ENCODE measurements at places on chromosomes 12 and 14.

GRCh38 chr12:122944605-122945592 is 21.4 kb downstream of the ABCB9 start:
- DNase-seq: peak; percentile 35

- no peak for DNase-seq
Observed at GRCh38 chr12:20757-21156, 45.8 kb upstream of the IQSEC3 start.

DNA sequence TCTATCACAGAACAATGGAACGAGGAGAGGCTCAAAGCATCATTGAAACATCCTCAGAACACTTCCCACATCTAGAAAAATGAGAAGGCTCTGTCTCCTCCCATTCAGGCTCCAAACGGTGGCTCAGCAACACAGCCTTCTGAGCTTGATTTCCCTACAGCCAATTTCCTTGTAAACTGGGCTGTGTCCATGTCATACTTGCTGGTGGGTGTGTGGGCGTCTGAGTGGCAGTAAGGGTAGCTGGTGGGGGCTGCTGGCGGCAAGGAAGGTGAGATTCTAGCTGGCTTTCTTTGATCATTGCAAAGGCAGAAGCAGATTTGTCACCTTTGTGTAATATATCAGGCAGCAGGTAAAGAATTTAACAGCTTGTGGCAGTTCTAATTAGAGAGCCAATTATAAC is 163.7 kb downstream of the CALM1 start:
- no peak for DNase-seq

GRCh38 chr14:86973177-86973576 is 1019.8 kb downstream of the GALC start:
- DNase-seq: no peak

DNA sequence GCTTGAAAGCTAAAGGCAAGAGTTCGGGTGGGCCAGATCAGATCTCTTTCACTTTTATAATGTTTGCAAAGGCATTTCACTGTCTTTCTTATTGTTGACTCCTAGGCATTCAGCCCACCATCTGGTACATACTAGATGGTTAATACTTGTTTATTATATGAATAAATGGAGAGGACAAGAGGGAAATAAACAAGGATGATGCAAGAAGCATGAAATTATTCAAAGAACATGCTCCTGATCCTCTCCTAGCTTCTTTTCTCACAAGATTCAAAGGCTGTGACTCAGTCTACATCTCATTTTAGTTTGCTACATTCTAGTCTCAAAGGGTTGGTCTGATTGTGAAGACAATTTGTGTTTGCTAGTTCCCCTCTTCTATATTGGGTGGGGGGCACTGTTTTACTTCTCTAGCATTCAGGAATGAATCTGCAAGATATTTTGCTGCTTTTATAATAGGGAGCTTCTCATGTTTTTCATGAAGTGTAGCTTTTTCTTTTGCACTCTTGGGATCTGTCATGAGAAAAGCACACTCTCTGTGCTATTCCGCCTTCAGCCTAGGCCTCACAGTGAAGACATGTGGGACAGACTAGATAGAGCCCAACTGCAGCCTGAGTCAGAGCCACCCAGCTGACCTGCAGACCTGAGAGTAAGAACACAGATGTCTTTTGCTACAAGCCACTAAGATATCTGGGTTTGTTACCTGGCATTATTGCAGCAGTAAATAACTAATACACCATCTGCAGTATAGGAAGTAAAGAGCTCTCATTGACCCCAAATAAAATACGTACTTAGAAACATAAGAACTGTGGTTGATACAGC is 65.7 kb downstream of the PTHLH start:
- DNase-seq: no peak

DNA sequence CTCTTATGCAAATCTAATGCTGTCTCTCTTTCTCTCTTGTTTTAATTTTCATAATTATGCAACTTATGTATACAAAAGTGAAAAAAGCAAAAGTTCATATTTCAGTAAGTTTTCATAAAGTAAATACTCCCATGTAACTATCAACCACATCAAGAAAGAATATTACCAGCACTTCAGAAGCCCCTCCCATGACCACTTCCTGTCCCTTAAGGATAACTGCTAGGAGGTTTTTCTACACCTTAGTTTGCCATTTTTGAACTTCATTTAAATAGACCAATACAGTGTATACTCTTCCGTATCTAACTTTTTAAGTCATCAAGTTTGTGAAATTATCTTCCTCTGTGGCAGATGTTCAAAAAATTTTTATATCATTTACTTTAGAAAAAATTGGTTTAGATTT is 547 bp upstream of the OR4K15 start:
- DNase-seq: no peak

GRCh38 chr12:55637467-55637866 is 775 bp downstream of the OR10P1 start:
- DNase-seq: no peak

DNA sequence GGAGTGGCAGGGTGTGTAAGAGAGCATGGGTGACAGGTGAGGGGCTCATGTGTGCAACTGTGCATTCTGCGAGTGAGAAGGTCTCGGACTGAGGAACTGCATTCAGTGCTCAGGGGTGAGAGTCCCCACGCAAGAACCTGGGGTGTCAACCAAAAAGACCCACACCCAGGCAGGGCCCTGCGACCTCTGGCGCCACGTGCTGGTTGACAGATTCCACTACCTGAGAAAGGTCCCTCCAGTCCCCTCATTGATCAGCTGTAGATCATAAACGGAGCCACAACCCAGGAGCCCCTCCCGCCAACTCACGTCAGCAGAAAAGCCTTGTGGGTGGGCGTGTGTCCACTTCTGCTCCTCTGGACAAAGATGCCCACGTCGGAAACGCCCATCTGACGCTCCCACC is 98.7 kb downstream of the ASCL4 start:
- no peak for DNase-seq

DNA sequence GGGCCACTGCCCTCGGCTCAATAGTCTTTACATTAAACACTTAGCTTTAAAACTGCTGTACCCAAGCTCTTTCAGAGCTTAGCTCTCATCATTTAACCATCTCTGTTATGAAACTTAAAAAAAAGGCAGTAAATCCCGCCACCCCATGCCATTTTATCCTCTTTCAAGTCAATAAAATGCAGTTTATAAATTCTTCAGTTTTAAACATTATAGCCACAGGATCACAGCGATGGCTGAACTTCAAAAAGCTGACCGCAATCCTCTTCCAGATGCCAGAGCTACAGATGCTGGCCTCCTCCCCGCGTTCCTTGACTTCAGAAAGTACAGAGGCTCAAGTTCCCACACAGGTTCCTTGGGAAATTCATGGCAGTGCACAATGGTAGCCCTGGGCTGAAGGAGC is 4.2 kb downstream of the OR10G3 start:
- no peak for DNase-seq

DNA sequence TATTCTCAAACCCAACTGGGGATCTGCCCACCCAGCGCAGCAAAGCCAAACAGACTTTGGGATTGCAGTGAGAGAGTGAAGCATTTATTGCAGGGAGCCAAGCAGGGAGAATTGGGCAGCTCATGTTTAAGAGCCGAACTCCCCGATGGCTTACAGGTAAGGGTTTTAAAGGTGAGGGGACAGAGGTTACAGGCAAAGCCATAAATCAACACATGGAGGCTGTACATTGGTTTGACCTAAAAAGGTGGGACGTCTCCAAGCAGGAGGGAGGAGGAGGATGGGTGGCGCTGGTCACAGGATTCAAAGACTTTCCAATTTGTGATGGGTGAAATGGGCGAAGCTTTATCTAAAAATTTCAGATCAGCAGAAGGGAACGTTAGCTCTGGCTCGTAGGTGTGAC is 18.2 kb downstream of the OAS2 start:
- DNase-seq: no peak

DNA sequence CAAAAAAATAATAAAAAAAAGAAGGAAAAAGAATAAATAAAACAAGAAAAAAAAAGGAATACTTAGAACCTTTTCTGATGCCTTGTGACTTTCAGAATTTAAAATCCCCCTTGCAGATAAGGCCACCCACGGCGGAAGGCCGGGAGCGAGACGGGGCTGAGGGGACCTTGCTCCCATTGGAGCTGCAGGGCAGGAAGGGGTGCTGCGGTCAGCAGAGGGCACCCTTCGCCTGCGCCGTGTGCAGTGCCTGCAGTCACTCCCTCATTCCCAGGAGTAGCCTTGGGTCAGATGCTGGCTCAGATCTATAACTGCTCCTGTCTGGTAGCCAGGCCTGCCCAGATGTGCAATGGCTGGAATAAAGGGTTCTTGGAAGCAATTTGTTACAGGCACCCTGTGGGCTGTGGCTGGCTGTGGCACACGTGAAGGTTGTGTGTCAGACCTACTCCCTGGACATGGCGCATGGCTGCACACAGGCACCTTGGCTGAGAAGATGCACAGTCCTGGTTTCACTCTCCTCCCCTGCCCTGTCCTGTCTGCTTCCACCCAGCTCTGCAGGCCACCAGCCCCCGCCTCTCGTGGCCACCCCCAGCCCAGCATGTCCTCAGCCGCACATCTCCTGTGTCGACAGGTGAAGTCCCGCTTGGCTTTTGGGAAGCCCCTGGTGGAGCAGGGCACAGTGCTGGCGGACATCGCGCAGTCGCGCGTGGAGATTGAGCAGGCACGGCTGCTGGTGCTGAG is 13.4 kb upstream of the ALDH2 start:
- DNase-seq: no peak

- DNase-seq: no peak
Observed at GRCh38 chr12:127594351-127594970, 672.5 kb upstream of the TMEM132C start.

DNA sequence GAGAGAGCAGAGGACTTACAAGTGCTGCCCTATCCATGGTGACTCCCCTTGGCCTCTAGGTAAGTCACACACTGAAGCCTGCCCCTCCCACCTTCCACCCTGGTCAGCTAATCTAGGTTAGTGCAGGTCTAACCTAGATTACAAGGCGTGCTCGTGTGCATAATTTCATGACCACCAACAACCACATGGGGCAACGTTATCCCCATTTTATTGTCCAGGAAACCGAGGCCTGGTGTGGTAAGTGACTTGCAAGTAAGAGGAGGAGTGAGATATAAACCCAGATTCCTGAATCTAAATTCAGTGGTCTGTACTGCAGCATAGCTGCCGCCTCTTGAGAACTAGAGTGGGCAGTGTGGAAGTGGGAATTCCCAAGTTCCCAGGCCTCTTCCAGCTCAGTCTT is 171.1 kb downstream of the DAD1 start:
- DNase-seq: no peak

GRCh38 chr12:133058203-133059113 is 21.1 kb downstream of the ZNF84 start:
- DNase-seq: no peak

DNA sequence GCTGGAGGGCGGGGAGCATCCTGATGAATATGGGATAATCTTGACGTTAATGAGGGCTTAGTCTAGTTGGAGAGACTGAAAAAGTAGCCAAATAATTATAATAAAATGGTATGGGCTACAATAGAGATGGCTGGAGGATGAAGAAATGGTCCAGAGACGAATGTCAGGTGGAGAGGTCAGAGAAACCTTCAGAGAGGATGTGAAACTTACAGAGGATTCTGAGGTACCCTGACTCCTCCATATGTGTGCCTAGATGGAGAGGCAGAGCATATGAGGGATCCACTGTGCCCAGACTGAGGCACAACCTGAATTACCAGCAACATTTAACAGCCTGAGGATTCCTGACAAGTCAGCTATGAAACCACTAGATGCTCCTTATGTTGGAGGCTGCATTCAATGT is 417.0 kb downstream of the ATP23 start:
- no peak for DNase-seq

DNA sequence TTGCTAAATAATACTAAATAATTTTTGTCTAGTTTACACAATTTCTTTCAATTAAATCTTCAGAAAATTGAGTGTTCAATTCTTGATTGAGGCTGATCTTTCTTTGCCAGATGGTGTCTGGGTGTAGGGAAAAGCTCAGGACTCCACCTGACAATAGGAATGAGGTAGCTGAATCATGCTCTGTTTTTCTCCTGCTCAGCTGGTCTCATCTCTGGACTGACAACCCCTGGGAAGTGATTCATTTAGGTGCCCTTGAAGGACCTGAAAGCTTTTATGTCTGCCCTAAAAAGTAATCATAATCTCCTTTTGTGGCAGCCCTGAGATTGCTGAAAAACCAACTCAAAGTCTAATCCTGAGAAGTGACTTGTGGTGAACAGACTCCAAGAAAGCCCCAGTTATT is 255.4 kb downstream of the ETNK1 start:
- no peak for DNase-seq

DNA sequence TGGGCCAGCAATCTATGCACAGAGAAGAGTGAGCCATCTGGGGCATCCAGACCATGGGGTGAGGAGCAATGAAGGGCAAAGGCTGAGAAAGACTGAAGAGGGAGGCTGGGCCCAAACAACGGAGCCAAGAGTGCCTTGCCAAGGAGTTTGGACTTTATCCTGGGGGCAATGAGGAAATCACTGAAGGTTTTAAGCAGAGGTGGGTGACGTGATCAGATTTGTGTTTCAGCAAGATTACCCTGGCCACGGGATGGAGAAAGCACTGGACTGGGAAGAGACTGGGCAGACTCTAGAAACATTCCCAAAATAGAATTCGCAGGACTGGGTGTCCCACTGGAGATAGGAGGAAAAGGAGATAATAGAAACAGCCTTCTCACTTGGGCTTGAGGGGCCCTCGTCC is 65.3 kb downstream of the DPF3 start:
- no peak for DNase-seq

DNA sequence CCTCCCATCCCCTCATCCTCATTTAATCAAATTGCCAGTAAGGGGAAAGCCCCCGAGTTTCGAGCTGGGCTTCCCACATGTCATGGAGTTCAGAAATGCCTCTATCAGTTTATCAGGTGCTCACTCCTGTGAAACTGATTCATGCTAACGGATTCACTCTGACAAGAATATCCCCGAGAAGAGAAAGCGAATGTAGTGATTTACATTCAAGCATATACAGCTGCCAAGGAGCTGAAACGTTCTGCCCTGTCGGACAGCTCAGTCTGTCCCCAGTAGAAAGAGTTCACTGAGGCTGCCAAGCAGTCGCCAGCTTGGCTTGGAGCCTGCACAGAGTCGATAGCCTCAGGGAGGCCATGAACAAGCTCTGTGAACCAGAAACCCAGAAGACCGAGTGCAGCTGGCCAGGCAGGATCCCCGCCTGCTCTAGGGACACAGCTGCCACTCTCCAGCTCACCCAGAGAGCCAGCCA is 88.4 kb downstream of the TMCC3 start:
- no peak for DNase-seq

GRCh38 chr12:57063991-57064685 is 14.2 kb upstream of the MYO1A start:
- DNase-seq: no peak

GRCh38 chr14:104813286-104813685 is 12.4 kb downstream of the ZBTB42 start:
- no peak for DNase-seq

DNA sequence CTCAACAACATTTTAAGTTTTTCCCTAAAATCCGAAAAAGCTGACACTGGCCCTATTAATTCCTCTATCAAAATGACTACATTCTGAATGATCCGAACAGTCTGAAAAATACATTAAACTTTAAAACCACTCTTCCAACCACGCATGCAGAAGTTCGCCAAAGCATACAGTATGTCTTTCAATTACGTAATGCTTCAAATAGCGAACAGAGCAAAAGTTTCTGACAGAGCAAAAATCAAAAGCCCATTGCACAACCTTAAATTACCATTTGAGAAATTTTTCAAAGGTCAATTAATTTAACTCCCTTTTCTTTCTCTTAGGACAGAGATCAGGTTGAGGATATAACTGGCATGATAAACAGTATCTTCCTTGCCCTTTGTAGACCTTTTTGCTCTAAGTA is 33.2 kb downstream of the LRIG3 start:
- DNase-seq: no peak

Data from astrocyte (in vitro differentiated cells and primary cell).